ENCODE measurements at places on chromosomes 4 and X.

DNA sequence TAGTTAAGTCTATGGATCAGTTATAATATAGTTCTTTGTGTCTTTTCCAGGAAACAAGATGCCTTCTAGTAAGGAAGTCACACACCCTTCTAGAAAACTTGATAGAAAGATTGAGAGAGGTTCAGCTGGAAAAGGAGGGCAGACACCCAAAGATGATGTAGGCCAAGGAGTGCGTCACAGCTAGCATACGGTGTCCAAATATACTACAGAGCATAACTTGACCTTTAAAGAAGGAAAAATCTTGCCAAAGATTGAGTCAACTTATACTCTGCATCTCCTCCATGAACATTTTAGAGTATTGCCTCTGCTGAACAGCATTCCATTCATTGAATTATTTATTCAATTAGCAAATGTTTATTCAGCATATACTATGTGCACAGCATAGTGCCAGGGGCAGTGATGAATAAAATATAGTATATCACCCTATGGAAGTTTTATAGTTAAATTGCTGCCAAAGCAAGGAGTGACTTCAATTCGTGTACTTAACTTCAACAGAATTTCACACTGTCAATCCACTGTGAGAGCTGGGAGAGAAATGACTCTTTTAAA, 51.9 kb upstream of the SLC6A14 start:
- DNase-seq = no peak

DNA sequence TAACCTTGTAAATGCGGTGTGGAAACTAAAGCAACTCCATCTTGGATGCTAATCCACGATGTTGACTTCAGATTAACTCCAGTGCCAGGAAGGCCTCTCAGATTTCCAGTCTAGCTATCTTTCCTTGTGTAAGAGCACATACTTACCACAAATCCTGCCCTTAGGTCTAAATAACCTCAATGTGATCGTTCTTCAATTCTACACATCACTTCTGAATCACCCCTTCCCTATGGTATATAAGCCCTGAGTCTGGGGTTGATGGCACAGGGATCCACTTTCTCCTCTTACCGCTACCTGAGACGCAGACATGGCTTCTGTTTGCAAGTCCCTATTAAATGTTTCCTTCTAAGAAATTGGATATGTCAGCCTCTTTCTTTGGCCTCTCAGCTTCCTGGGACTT, 17.5 kb upstream of the ZNF41 start:
- no peak for DNase-seq

DNA sequence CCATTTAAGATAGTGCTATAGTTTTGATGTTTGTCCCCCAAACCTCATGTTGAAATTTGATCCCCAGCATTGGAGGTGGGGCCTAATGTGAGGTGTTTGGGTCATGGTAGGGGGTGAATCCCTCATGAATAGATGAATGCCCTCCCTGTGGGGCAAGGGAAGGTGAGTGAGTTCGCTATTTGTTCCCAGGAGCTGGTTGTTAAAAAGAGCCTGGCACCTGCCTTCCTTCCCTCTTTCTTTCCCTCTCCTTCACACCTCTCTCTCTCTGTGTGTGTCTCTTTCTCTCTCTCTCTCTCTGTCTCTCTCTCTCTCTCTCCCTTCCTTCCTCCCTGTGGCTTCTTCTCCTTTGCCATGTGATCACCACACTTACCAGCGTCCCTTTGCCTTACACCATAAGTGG, 160.7 kb downstream of the AASDH start:
- no peak for DNase-seq

- no peak for DNase-seq
These were observed 1295.8 kb upstream of the TENM3 start for GRCh38 chr4:180947425-180947824.

DNA sequence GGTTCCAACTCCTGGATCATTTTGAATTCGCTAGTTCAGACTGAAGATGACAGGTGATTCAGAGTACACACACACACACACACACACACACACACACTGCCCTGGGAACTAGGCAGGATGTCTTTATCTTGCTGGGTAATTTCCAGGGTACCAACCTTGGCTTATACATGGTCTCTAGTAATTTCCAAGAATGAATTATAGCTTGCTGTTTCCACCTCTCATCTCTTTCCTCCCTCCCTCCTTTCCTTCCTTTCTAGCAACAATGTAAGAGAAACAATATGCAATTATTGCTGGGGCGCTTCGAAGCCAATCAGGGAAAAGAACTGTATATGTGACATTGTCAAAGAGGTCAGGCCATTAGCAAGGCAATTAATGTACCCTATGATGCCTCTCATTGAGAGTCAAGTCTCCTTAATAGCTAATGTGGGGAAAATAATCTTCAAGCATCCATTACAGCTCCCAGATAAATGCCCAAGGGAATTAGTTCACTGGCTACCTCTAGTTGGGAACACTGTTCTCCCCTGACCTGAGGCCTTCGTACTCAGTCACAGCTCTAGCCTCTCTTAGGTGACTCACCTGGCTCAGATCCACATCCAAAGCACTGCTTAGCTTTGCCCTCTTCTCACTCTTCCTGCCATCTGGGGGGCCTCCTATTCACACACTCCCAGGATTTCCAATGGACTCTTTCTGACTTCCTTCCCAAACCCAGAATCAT, 311.5 kb downstream of the PPP1R2C start:
- DNase-seq = no peak

DNA sequence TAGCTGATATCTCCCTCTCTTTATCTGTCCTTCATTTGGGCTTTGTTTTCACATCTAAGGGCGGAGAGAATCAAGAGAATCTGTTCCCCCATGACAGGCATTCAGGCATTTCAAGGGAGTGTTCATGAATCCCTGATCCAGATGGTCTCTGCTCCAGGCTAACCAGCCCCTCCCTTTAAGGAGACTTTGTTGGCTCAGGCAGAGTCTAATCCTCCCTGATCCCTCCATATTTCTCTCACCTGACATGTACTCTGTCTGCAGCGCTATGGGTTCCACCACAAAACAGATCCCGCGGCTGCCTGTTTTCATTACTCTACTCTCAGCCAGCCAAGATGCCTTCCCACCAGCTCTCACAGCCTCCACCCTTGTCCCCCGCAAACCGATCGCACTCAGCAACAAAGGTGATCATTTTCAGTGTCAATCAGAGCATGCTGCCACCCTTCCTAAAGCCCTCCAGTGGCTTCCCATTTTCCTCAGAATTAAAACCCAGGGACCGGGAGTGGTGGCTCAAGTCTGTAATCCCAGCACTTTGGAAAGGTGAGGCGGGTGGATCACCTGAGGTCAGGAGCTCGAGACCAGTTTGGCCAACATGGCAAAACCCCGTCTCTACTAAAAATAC, 30.3 kb upstream of the SLC2A9 start:
- no peak for DNase-seq

GRCh38 chrX:11546917-11547316, 118.8 kb downstream of the ARHGAP6 start:
- no peak for DNase-seq
